ENCODE measurements at places on chromosomes 1 and 21.

DNA sequence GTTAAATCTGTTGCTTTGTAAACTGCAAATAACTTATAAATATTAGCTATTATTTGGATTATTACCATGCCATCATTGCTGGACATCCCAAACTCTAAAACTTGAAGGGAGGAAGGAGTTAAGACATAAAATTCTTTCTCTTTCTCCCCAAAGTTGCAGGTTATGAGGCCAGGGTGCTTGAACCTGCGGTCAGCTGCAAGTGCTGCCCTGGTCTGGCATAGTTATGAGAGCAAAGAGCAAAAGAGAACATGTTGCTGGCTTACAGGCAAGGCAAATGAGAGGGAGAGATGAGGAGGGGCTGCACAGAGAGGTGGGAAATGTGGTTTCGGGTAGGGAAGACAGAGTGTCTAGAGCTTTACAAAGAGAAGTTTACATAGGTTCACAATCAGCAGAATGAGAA lies 30.8 kb downstream of the GADD45A start:
- DNase-seq = no peak

- peak; percentile 43 for DNase-seq
These were observed at the start of gene SLC25A24 for GRCh38 chr1:108199781-108200686. TSS of gene SLC25A24 (minus strand) at chr1:108200343. CDS start at chr1:108200138, 205 bp downstream.

- no peak for DNase-seq
These were observed 120.6 kb upstream of the RAVER2 start for GRCh38 chr1:64624218-64624713.

GRCh38 chr1:60826320-60827094 lies 255.9 kb upstream of the NFIA start:
- no peak for DNase-seq

DNA sequence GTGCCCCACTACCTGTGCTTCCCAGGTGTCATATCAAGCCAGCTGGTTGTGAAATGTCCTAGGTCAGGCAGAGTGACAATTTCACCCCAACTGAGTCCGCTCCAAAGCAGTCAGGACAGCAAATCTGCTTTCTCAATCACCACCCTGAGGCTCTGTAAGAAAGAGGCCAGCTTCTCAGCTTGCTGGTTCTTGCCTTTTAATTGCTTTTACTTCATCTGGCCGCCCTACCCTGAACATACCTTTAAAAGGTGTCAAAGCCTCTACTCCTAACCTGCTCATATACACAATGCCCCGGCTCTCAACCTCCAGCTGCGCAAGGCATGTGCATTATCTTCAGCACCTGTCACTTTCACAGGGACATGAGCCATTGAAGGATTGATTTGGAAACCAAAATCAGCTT lies 581.6 kb downstream of the NPHP4 start:
- DNase-seq = no peak

GRCh38 chr1:52697795-52698674 lies at the start of gene COA7:
TSS of gene COA7 (minus strand) at chr1:52698347. CDS start at chr1:52698326, 21 bp downstream.
- DNase-seq = peak; percentile 21

GRCh38 chr21:43699933-43700599 lies 18.9 kb upstream of the PDXK start:
- no peak for DNase-seq

GRCh38 chr1:52906135-52906603 lies 15.4 kb downstream of the ECHDC2 start:
- no peak for DNase-seq

DNA sequence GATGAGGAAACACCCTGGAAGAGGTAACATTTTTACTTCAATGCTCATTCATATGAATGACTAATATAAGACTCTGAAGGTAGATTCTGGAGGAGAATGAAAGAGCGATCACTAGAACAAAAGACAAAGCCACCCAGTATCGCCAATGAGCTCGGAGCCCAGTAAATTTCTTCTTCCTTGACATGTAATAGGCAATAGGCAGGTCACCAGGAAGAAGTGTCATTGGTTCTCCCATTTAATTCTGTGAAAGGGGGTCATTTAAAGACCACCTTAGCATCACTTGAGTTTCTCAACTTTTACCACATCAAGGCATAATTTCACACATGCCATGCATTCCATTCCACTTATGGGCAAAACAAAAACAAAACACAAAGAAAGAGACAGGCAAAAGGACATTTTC lies 7.9 kb downstream of the TNFSF18 start:
- no peak for DNase-seq

- DNase-seq = no peak
These were observed 210.3 kb downstream of the TOMM20 start for GRCh38 chr1:234918181-234918841.

- DNase-seq = no peak
These were observed 36.7 kb downstream of the PEX14 start for GRCh38 chr1:10511494-10511885.
